ENCODE measurements at places on chromosomes 3 and 15.

- DNase-seq = no peak
These were observed 324.6 kb upstream of the IL12A start for GRCh38 chr3:159664006-159664405.

DNA sequence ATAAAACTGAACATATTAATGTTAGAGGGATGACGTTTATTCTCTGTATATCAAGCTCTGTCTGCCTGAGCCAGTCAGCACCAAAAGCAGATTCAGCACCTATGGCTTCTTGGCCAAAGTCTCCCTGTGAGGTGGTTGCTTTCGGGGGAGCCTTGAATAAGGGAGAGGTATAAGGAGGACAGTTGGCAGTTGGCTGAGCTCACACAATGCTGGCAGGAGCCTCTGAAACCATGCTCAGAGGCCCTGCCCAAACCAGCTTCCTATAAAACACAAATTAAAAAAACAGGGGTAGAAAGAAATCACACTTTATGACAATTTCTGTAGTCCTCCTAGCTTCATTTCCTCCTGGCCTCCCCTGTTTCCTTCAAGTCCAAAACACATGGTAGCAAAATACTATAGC lies 18.8 kb downstream of the ARHGEF3 start:
- no peak for DNase-seq

GRCh38 chr3:142904639-142905436 lies 16.0 kb upstream of the PCOLCE2 start:
- no peak for DNase-seq

DNA sequence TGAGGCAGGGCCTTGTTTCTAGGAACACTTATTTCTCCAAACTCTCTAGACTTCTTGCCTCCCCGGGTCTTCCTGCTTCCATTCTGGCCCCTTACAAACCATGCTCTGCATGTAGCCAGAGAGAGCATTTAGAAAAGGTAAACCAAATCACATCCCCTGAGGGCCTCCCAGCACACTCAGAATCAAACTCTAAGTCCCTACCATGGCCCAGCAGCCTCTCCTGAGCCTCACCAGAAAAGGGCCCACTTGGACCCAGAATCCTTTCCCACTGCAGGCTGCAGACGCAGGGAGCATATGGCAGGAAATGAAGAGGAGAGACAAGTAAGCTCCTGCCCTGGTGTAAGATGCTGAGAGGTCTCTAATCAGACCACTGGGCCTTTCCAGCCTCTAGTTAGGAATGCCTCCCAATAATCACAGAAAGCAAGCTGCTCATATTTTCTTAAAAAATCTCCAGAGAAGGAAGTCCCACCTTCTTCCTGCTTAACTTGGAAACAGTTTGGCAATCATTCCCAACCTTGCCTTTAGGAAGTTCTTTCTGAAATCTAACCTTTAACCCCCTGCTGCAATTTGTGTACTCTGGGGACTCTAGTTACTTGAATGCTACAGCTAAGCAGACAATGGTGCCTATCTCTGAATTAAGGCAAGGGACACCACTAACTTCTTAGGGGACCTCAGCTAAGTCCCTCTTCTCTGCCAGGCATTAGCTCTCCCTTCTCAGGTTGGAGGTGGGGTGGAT lies 4.2 kb downstream of the AMOTL2 start:
- no peak for DNase-seq

- no peak for DNase-seq
These were observed 28.9 kb downstream of the ITGB5 start for GRCh38 chr3:124858275-124858674.

DNA sequence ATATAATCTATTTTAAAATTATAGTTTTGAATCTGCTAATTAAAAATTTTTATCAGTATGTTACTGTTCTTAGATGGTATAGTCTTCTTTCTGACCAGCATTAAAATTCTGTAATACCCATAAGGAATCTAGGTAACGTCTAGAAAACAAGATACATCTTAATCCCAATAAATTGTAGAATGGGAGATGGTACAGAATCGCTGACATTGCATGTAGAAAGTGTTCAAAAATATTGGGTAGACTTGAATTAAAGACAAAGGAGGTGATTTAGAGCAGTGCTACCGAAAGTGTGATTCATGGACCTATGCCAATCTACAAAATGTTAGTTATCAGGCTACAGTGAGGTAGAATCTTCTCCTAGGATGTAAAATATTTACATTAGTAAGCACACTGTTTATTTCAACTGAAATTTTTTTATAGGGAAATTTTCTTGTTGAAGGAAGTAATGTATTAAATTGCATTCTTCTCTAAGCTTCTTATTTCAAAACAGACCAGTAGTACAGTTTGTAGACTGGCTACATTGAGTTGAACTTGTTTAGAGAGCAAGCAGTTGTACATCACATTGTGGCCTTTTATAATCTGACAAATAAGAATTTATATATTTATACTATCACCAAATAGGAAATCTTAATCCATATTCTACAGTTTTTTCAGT lies 17.1 kb downstream of the MINDY2 start:
- DNase-seq = no peak

DNA sequence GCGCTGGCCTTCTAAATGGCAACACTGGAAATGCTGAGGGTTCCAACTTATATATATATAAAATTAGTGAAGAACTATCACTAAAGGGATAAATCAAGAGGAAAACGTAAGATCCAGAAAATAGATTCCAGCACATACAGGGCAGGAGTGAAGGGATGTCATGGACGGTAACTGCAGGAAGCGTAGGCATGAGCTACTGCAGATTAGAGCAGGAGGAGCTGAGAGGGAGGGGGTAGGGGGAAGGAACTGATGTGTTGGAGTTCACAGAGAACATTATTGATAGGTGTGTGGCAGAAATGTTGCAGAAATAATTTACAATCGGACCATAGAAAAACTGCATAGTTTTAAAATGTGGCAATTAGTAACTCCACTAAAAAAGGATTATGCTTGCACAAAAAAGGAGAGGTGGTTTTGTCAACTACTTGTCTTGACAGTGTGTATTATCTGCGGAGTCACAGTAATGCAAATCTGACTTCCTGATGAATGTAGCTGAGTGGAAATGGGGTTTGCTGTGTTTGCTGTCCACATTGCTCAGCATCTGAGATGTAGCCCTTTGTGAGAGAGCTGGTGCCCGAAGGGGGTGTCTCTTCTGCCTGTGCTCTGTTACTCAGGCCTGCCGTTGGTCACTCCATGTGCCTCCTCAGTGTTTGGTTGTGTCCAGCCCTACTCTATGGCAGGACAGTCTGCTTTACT lies 61.2 kb downstream of the PAK2 start:
- DNase-seq = no peak

GRCh38 chr3:84755860-84756259 lies 202.9 kb upstream of the CADM2 start:
- DNase-seq = no peak

- no peak for DNase-seq
These were observed 5.5 kb upstream of the COLQ start for GRCh38 chr3:15527031-15527459.

DNA sequence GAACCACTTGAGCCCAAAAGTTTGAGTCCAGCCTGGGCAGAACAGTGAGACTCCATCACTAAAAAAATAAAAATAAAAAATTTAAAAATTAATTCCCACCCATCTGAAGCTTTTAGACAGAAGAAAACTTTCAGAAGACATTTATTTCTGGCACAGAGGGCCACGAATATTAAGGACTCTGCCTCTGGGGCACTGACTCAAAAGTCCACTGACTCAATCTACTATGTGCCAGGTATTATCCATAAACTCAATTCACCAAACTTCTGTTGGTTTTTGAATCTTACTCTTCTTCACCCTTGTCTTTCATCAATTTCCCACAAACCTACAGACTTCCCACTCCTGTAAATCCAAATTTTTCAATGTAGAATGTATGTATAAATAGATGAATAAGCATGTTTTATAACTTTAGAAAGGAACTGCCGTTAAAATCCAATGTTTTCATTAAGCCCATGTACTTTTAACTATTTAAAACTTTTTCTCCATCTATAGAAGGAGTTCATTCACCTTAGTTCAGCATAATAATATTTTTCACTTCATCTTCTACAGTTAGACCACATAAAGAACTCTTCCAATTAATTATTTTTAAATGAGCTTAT lies 19.9 kb downstream of the ATP13A3 start:
- DNase-seq = no peak

DNA sequence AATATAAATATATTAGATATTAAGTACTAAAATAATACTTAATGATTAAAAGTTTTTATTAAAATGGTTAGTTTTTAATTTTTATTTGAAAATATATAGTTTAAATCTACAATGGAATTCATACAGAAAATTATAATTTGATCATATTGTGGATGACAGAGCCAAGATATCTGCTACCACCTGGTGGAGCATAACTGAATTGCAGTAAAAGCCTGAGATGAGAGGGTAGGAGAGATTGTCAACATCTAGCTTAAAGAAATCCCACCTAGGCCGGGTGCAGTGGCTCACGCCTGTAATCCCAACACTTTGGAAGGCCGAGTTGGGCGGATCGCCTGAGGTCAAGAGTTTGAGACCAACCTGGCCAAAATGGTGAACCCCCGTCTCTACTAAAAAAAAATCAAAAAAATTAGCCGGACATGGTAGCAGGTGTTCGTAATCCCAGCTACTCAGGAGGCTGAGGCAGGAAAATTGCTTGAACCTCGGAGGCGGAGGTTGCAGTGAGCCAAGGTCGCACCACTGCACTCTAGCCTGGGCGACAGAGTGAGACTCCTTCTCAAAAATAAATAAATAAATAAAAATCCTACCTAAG lies 25.1 kb upstream of the CSTA start:
- DNase-seq = no peak

DNA sequence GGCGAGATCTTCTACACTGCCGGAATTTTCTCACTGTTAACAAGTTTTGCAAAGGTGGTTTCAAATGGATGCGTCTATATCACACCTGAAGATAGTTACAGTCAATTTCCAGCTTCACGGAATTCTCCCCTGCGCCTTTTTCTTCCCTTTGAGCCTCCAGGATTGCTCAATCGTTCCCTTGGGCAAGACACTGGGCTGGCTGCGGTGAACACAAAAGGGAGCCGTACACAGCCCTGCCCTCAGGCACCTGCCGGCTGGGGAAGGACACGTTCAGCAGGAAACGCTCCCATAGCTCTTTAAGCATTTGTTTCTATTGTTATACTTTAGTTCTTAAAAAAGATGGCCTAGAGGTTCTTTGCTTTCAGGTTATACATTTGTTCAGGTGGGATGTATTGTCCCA lies 85.7 kb downstream of the C3orf70 start:
- no peak for DNase-seq

- DNase-seq = no peak
These were observed 27.2 kb downstream of the SRPRB start for GRCh38 chr3:133832802-133833144.

DNA sequence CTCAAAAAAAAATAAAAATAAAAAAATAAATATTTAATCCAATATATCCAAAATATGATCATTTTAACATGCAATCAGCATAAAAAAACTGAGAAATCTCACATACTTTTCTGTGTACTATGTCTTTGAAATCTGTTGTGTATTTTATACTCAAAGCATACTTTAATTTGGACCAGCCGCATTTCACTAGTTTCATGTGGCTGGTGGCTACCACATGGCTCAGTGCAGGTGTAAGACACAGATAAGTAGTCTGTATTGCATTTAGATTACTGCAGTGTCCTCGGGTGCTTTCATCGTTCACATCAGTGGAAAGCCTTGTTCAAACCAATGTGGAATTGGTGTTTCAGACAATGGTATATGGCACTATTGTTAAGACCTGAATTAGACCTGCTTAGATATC lies 11.0 kb downstream of the CRTC3 start:
- no peak for DNase-seq

DNA sequence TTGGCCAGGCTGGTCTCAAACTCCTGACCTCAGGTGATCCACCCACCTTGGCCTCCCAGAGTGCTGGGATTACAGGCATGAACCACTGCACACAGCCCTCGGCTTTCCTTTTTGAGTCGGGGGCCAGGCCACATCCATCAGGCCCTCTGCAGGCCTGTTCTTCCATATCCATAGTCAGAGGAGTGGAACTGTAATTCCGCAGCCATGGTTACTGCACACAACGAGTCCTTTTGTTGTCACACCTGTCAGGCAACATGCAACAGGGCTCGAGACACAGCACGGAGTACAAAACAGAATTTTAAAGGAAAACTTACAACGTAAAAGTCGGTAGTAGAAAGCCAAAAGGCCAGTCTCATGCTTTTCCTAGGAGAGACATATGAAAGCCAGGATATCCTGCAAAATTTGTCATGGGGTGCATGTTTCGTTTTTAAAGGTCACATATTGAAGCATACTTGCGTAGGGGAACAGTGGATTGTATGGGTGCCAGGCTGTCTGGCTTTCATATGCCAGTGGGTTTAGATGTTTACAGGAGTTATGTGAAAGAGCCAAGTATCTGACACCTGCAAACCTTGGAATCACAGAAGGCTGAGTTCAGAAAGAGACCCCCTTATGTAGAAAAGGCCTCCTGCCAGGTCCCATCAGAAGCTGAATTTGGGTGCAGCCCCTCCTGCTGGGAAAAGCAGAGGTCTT lies 63.2 kb upstream of the LPP start:
- DNase-seq = no peak

DNA sequence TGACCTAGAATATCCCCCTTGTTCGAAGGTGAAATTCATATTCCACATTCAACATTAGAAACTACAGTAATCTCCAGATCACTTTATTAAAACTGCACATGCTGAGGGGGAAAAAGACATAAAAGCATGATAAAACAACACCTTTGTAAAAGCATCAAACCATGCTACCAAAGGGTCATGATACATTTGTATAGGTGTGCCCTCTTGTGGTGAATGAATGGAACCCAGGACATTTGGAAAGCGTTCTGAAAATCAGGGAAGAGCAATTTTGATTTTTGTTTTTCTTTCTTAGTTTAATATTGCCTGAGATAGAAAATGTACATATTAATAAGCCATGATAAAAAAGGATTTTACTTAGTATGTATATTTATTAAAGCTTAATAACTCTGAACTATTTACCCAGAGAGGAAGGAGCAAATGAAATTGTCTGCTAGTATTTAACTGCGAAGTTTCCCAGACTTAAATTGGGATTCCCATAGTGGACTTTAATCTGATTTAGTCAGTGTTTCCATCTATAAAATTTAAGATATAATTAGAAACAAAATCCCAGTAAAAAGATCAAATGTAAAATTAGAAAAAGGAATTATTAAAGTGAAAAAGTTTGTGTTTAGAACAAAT lies 105.8 kb upstream of the ARL6 start:
- no peak for DNase-seq

DNA sequence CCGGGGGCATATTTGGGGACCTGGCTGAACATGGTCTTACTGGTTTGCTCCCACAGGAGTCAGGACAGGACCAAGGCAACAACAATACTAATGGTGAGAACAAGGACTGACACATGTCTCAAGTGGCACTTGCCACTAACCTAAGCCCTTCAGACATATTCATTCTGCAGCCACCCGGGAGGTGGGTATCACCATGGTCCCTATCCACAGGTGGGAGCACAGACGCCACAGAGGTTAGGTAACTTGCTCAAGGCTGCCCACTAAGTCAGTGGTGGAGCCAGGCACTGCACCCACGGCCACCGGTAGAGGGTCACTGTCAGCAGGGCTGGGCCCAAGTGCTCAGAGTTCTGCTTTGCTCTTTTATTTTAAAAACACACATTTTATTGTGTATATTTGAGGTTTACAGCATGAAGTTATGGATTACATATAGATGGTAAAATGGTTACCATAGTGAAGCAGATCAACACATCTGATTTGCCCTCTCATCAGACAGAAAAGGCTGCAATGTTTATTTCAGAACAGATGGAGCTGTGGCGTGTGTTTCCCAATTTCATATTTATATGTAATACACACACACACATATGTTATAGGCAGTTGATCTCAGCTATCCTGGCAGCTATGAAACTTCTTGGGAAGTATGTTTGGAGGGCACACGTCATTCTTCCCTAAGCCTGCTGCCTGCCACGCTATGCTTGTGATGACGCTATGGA lies 30.0 kb upstream of the SLC41A3 start:
- no peak for DNase-seq
